CD4-positive, alpha-beta T cell treated with Interleukin-12 subunit alpha and Interleukin-12 subunit beta, for 1 hour (primary cell): ENCODE measurements at places on chromosomes 4 and X.

DNA sequence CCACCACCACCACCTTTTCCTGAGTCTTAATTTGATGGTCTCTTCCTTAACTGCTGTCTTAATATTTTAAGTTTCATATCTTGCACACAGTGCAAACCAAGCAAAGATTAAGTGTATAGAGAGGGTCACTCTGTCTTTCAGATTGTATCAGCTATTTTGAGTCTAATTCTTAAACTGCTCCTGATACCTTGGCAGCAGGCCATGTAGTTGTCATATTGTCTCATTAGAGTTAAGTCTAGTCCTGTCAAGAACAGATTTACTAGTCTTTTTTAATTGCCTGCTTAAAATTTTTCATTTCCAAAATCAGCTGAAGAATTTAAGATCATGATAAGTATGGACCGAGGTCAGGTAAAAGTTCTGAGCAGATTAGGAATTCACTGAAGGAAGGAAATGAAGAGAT is 51.5 kb downstream of the FHIP1A start:
- no peak for DNase-seq

GRCh38 chr4:184315675-184316359 is 98.1 kb upstream of the ENPP6 start:
- no peak for DNase-seq

- no peak for DNase-seq
These were observed 160.0 kb upstream of the ARX start for GRCh38 chrX:25175743-25176142.

DNA sequence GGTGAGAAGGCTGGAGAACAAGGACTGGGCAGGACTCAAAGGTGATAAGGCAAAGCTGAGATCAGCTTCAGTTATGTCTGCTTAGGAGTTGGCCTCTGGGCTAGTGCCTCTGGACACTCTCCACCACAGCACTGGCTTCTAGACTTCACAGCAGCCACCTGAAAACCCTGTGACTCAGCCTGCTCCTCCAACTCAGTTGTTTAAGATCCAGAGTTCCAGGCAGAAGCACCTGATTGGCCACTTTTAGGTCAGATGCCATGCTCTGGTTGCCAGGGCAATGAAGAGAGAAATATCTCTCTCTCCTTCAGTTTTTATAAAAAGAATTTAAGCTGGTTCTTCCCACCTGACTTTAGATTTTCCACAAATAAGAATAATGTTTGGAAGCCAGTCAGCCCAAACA is 47.9 kb upstream of the BLTP1 start:
- DNase-seq: no peak

GRCh38 chr4:5824635-5825034 is 68.3 kb downstream of the CRMP1 start:
- no peak for DNase-seq

DNA sequence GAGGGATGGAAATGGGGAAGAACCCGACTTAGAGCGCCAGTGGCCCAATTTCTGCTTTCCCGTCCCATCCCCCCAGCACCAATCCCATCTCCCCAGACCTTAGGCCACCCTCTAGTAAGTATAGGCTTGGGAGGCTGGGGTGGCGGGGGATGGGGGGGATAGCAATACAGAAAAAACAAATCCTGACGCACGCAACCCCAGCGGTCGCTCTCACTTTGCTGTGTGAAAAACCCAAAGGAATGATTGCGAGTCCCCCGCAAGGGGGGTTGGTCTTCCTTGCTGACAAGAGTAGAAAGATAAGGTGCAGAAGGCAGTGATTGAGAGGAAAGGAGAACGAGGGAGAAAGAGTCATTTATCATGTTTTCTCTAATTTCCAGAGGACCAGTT is 863 bp downstream of the CPE start:
- DNase-seq: no peak

- DNase-seq: no peak
These were observed 267.7 kb upstream of the TET2 start for GRCh38 chr4:104878936-104879335.

DNA sequence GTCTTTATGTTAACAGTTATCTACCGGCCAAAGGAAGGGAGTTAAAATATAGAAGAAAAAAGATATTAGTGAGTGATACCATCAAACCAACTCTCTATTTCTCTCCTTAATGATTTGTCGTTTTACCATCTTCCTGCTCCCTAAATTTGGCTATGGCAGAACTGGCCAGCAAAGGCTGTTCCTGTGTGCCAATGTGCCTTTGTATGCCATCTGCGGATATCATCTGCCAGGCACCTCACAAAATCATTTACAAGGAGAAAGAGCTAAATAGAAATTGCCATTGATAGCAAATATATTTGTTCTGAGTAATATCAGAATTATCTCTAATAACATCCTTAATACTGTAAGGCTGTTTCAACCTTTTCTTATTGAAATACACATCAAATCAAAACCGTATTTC is 22.4 kb downstream of the GPM6A start:
- no peak for DNase-seq

DNA sequence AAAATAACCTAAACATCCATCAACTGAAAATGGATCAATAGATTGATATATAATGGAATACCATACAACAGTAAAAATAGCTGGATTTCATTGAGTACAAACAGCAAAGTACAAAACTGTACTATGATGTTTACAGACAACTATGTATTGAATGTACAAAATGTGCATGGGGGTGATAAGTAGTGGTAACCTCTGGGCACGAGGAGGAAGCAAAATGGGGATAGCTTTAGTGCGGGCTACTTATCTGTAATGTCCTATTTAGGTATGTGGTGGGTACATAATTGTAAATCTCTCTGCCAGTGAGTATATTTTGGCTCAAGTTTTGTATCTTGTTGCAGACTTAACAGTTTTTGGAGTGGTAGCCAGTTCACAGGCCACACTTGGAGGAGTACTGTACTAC is 123.6 kb downstream of the STAG2 start:
- no peak for DNase-seq

DNA sequence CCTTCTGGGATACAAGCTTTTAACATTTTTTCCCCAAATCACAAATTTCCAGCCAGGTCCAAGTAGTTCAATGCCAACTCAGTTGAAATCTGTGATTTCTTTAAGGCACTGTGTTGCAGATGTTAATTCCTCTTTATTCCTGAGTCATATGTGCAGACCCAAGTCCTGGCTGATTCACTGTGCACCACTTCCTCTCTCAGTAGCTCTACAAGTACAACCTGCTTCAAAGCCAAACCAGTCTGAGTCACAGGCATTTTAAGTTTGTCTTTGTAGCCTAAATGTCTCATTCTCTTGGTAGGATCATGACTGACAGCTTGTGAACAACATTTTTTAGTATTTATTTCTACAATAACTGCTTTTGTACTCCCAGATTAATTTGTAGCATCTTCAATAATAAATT is 165.6 kb upstream of the S100G start:
- DNase-seq: peak; percentile 8
